ENCODE measurements at places on chromosomes 5 and 9.
A peak's percentile ranks its signal among the peaks of the same experiment; 100 is the strongest.

DNA sequence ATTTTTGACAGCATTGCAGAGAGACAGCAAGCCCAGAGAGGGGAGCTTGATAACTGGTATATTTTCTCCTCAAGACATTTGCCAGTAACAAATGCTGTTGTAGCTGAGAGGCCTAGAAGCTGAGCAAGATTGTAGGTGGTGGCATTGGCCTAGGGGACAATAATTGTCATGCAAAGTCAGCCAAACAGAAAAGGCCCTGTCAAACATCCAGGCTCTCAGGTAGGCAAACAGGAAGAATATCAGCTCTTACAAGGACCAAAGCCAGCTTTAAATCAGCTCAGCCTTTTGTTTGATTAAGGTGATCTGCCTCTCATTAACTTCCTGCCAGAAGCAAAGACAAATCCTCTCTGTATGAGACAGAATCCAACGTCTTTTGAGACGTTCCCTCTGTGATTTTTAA is 29.7 kb upstream of the BARX1 start:
- DNase-seq: no peak

GRCh38 chr9:83188277-83188676 is 125.3 kb upstream of the RASEF start:
- DNase-seq: no peak

- DNase-seq: no peak
Observed at GRCh38 chr9:118595719-118596305, 773.4 kb downstream of the BRINP1 start.

- DNase-seq: no peak
Observed at GRCh38 chr9:95635986-95636671, 119.4 kb upstream of the PTCH1 start.

DNA sequence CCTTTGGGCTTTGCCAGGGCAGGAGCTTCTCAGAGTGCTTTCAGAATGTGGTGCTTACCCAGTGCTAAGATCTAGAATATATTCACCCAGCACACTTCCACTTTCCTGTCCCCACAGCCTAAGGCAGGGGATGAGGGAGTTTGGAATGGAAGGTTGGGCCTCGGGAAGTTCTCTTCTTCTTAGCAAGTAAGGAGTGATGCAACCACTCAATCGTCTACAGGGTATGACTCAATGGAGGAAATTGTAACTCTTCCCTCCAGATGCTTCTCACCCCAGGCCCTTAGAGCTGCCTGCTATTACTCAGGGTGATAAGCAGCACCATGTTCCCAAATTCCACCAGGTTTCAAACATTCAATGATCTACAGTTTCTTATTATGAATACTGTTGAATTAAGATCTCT is 30.8 kb upstream of the AGGF1 start:
- DNase-seq: no peak

GRCh38 chr5:147479444-147479843 is 30.4 kb downstream of the DPYSL3 start:
- peak; percentile 68 for DNase-seq

DNA sequence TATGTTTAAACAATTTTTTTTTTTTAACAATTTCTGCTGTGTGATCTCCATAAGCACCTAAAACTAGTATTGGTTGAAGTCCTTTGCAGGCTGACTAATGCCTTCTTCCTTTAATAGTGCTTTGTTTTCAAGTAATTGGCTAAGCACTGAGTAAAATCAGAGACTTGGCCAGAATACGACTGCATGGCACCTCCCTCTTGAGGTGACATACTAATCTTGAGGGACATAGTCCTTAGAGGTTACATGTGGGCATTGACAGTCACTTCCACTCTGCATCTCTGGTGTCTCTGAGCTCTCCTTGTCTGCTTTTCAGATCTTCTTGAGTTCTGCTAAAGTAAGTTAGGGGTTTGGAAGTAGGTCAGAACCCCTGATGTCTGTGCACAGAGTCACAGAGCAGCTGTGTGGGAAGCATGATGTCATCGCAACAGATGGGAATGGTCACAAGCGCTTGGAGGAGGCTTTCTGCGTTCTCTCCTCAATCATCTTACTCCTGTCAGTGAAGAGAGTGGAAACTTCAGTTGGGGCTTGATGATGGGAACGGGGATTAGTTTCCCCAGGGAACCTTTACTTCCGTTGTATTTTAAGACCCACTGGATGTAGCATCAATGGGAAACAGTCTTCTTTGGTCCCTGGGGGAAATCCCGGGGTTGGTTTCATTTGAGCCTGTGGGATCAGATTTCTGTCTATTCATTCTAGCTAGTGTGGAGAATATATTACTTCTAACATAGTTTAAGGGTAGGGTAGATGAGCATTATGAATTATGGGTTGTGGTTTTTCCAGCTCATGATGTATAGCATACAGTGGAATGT is 136.9 kb downstream of the ARHGAP26 start:
- DNase-seq: peak; percentile 59

Data from DMS 273 treated with DMSO at 0.1 percent for 48 hours (cell line).